ENCODE measurements at places on chromosomes 2 and 18.

GRCh38 chr18:2572171-2572569, 813 bp downstream of the NDC80 start:
- peak; percentile 29 for DNase-seq

- no peak for DNase-seq
Measured at GRCh38 chr2:43155851-43156411, 70.5 kb downstream of the ZFP36L2 start.

- no peak for DNase-seq
Measured at GRCh38 chr18:35024965-35025364, 16.2 kb upstream of the MAPRE2 start.

GRCh38 chr2:38806733-38807059, 28.7 kb downstream of the GEMIN6 start:
- DNase-seq, result no peak

DNA sequence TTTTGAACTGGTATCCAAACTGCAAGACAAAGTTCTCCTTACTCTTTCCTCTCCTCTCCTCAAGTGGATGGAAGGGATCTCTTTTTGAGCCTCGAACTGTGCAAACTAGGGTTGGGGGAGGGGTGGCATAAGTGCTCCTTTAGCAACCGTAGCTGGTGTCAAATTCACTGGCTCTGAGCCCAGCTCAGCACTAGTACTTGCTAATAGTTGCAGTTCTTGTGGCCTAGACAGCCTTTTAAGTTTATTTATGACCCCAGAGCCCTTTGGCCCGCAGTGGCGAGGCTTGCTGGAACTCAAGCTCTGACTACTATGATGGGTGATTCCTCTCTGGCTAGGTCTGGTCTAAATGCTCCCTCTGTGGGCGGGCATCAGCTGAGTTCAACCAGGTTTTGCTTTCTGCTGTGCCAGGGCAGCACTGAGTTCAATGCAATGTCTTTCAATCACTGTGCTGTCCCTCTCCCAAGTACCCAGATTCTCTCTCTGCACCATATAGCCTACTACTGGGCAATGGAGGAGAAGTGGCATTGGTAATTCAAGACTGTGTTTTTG, 528.4 kb upstream of the SYT4 start:
- no peak for DNase-seq

DNA sequence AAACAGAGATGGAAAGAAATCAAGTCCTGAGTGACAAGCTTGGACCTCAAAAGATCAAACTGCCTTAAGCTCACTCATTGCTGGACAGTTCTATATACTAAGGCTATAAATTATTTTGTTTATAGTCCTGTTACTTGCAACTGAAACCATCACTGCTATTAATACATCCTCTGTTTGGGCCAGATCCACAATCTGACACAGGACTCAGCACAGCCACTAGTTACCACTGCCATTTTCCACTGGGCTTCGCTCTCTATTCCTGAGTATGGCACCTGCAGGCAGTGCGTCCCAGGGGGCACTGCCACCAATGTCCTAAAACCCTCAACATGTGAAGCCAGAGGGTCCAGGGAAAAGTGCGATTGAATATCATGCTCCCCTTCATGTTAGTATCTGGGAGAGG, 52.3 kb downstream of the CYP26B1 start:
- DNase-seq, result no peak

GRCh38 chr2:58614219-58614618, 373.1 kb upstream of the FANCL start:
- DNase-seq, result peak; percentile 17

- no peak for DNase-seq
Measured at GRCh38 chr2:88167740-88168139, 2.4 kb upstream of the THNSL2 start.

DNA sequence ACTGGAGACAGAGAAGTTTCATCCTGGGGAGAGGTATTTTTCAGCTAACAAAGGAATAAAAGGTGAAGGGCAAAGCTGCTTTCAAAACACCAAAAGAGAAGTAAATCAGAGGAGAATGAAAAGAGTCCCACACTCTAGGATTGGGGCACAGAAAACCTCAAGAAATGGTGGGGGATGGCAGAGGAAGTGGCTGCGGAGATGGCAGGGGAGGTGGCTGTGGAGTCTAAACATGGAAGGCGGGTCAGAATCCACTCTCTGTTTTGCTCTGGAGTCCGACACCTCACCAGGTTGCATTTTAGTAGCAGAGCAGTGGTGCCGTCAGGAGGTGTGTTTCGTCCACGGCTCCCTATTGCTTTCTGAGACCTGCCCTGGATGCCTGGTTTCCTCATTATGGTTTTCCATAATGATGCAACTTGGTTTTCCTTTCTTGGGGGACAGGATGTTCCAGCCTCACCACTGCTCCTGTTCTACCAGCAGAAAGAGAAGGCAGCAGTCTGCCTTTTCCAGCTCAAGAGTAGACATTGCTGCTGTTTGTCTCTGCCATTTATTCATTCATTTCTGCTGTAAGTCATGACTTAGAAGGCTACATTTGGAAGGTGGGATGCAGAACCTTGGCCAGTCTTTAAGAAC, 188.7 kb downstream of the ANKRD44 start:
- DNase-seq, result no peak

- peak; percentile 34 for DNase-seq
Measured at GRCh38 chr18:57644540-57644939, 22.9 kb upstream of the NARS1 start.

- no peak for DNase-seq
Measured at GRCh38 chr2:45957533-45958227, 306.2 kb downstream of the PRKCE start.

DNA sequence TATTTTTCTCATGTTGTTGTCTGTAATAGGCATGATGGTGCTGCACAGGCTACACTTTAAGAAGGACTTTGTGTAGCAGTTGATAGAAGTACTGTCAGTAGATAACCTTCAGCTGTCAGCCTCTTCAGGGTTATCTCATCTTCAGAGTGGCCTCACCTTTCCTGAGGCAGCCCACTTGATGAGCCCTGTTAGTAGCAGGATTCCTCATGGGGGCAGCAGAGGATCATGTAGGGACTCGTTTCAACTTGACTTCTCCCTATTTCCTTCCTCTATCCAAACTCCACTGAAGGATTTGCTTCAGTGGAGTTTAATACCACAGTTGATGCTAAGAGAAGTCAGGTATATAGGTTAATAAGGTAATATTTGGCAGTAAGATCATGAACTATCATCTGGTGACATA, 530.3 kb upstream of the FSIP2 start:
- DNase-seq, result peak; percentile 70

DNA sequence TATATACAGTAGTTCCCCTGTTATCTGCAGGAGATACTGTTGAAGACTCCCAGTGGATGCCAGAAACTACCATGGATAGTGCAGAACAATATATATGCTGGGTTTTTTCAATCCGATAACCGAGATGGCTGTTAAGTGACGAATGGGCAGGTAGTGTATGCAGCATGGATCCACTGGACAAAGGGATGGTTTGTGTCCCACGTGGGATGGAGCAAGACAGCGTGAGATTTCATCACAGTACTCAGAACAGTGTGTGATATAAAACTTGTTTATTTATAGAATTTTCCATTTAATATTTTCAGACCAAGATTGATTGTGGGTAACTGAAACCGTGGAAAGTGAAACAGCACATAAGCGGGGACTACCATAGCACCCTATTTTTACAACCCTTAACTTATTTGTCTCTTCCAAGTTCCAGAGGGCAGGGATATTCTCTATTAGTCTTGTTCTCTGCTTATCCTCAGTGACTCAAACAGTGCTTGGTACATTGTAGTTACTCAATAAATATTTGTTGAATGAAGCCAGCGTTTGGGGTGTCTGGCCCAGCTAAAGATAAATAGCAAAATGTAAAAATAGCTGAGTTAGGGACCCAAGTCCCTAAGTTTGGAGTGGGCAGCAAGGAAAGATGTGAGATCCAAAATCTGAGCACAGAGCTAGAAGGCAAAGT, 50.0 kb downstream of the RHBDD1 start:
- DNase-seq, result peak; percentile 35

DNA sequence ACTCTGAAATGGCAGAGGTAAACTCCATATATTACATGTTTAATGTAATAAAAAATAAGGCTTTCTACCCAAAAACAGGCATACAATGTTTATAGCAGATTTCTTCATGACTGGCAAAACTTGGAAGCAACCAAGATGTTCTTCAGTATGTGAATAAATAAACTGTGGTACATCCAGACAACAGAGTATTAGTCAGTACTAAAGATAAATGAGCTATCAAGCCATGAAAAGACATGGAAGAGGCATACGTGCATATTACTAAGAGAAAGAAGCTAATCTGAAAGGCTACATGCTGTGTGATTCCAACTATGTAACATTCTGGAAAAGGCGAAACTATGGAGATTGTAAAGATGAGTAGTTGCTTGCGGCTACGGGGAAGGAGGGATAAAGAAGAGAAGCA, 97.4 kb downstream of the OSR1 start:
- DNase-seq, result no peak

DNA sequence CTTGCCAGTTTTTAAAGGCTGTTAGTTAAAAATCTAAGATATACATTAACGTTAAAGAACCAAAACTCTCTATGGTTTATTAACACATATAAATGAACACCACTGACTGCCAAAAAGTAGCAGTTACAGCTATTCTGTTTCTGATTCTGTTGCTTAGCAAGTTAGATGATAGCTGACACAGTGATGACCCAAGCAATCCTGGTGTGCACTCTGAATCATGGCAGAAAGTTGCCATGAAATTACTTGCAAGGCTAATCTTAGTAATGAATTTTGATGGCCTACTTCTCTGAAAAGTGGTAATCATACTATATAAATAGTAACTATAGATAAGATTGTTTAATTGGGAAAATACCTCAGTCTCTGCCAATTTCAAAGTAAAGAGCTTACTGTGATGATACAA, 57.7 kb downstream of the ROCK2 start:
- DNase-seq, result no peak

DNA sequence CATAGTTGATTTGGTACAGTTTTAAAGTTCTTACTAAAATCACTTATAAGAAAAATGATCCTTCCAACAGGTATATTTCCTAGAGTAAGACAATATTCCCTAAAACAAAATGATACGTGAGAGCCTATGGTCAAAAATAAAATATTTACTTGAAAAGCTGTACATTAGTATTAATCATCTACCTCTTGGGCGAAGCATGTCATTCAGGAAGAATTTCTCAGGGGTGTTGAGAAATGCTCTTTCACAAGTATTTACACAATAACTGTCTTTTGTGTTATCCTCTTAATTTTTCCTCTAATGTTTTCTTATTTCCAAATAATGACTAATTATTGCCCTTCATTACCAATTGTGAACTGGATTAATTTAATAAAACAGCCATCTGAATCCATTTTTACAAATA, 466.3 kb downstream of the SATB2 start:
- peak; percentile 20 for DNase-seq

Measured in ELR (cell line).